ENCODE measurements at places on chromosomes 12 and 14.

DNA sequence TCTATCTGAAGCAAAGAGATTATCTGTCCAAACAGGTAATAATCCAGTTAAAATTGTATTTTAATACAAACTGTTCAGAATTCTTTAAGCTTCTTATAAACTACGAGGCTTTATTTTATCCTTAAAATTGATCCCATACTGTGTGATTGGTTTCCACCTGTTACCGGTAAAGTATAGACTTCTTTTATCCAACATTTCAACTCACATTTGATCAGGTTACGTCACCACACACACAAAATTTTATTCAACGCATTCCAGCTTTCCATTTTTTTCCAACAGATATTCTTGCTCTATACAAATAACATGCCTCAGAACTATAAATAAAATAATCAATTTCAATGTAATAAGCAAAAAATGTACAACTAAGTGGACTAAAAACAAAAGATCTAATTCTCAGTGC lies 4.5 kb downstream of the NOVA1 start:
- no peak for DNase-seq

DNA sequence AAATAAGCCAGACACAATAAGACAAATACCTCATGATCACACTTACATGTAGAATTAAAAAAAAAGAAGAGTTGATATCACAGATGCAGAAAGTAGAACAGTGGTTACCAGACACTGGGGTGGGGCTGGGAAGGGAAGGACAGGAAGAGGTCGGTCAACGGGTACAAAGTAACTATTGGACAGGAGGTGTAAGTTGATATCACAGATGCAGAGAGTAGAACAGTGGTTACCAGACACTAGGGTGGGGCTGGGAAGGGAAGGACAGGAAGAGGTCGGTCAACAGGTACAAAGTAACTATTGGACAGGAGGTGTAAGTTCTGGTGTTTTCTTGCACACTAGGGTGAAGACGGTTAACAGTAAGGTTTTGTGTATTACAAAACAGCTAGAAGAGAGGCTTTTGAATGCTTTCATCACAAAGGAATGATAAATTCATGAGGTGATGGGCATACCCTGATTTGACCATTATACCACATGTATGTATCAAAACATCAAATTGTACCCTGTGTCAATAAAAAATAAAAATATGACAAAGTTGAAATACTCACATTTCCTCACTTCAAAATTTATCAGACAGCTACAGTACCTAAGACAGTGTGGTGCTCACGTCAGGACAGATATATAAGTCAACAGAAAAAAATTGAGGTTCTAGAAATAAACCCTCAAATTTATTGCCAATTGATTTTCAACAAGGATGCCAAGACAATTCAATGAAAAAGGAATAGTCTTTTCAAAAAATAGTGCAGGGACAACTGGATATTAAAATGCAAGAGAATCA lies 32.8 kb downstream of the GALC start:
- no peak for DNase-seq

GRCh38 chr12:80714055-80714454 lies 2.7 kb upstream of the MYF5 start:
- no peak for DNase-seq

- no peak for DNase-seq
Observed at GRCh38 chr14:75381642-75382041, 46.2 kb upstream of the JDP2 start.

- DNase-seq = no peak
Observed at GRCh38 chr12:130936561-130936960, 17.1 kb upstream of the ADGRD1 start.

All from GM12865 (cell line).